ENCODE measurements at places on chromosomes 1 and 21. TPM values are rescaled to one million over a fixed set of nuclear protein-coding genes. Genes with fewer than 3 reads are reported as not detected.

The RNF187 gene
- total RNA-seq: 46.0 TPM

The ELAPOR1 gene
- total RNA-seq: 0.36 TPM

The ERRFI1 gene
- 69.5 TPM for total RNA-seq

The MAEL gene
- not detected for total RNA-seq

The SPAG17 gene
- total RNA-seq: 3.3 TPM

The LRRC53 gene
- not detected for total RNA-seq

The OR2G6 gene
- not detected for total RNA-seq
